ENCODE measurements at places on chromosomes 7 and 10. TPM values are rescaled to one million over a fixed set of nuclear protein-coding genes. Genes with fewer than 3 reads are reported as not detected.

Gene TMEM229A
- total RNA-seq = not detected

Gene ATP5MK
- 91.6 TPM for total RNA-seq

Gene NAT16
- not detected for total RNA-seq

Gene TMEM196
- total RNA-seq = not detected

Gene HOXA9
- total RNA-seq = 0.15 TPM

Gene DLG5
- total RNA-seq = 75.8 TPM

Gene CYP3A7
- 0.33 TPM for total RNA-seq

Gene XRCC2
- 2.6 TPM for total RNA-seq

Gene OPN4
- not detected for total RNA-seq

Gene PTPRZ1
- total RNA-seq = 1.0 TPM

Gene SPDYE2
- total RNA-seq = not detected

Gene MYO1G
- total RNA-seq = under 0.01 TPM

Gene LIPN
- total RNA-seq = not detected
